ENCODE measurements at places on chromosomes 1 and 21. TPM values are rescaled to one million over a fixed set of nuclear protein-coding genes. Genes with fewer than 3 reads are reported as not detected.

The DIO1 gene
- not detected for total RNA-seq

The CFHR1 gene
- total RNA-seq, result 0.29 TPM

The FCRLB gene
- total RNA-seq, result 11.5 TPM

The TRIM63 gene
- not detected for total RNA-seq

The BCAN gene
- total RNA-seq, result not detected

Data from myometrial cell (primary cell).